ENCODE measurements at places on chromosomes 7 and 10.

- DNase-seq, result no peak
Measured at GRCh38 chr7:128415217-128415785, 5.5 kb upstream of the IMPDH1 start.

- DNase-seq, result no peak
Measured at GRCh38 chr7:64874562-64875250, 28.4 kb upstream of the ZNF273 start.

- no peak for DNase-seq
Measured at GRCh38 chr7:44286182-44286617, 39.2 kb downstream of the CAMK2B start.

DNA sequence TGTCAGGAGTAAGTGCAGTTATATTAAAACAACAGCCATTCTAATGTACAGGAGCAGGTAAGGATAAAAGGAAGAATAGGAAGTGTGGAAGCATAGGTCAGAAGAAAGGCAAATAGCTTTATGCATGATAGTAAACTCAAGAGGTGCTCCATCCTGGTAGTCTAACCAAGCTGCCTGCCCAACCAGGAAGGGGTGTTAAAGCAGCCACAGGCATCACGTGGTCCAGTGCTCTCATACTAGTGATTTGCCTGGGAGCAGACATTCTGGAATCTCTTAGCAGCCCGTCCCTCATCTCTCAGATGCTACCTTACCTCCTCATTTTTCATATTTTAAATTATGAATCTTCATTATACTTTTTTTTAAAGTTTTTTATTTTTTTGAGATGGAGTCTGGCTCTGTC lies 18.5 kb downstream of the ABRAXAS2 start:
- DNase-seq, result no peak

GRCh38 chr10:3470191-3470590 lies 297.6 kb upstream of the PITRM1 start:
- no peak for DNase-seq

GRCh38 chr7:38831259-38831996 lies 77.6 kb downstream of the VPS41 start:
- no peak for DNase-seq

- no peak for DNase-seq
Measured at GRCh38 chr10:133310399-133310755, 1.7 kb downstream of the ZNF511 start.

DNA sequence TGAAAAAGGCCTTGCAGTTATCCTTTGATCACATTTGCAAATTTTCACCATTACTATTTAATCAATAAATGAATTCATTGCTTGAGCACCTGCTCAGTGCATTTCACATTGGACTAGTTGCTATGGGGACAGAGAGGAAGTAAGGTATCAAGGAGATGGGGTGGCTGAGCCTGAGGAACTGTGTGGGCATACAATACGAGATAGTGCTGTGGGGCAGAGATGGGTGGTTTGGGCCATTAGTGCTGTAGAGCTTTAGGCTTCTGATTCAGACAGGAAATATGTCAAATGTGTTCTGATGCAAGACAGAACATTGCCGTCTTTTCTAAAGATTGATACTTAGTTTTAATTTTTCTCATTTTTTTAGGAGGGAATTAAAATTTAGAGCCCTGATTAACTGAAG lies 13.2 kb downstream of the ITGB8 start:
- no peak for DNase-seq

- no peak for DNase-seq
Measured at GRCh38 chr10:21604651-21605050, 70.6 kb downstream of the MLLT10 start.

DNA sequence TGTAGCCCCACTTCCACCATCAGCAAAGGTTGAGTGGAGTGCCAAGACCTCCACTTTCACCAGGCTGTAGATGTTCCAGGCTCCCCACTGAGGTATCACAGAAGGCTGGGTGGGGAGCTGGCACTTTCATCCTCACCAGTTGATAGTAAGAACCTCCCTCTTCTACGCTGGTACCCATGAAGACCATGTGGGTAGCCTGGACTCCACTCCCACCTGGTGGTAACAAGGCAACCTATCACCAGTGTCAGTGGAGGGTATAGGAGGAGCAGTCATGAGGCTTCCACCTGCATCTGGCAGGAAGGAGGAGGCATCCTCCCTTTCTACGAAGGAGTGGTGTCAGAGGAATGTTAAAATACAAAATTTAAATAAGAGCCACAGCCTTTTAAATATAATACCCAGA lies 4.4 kb downstream of the SMIM30 start:
- DNase-seq, result no peak

- DNase-seq, result no peak
Measured at GRCh38 chr10:13899941-13900340, 313.2 kb downstream of the PRPF18 start.

DNA sequence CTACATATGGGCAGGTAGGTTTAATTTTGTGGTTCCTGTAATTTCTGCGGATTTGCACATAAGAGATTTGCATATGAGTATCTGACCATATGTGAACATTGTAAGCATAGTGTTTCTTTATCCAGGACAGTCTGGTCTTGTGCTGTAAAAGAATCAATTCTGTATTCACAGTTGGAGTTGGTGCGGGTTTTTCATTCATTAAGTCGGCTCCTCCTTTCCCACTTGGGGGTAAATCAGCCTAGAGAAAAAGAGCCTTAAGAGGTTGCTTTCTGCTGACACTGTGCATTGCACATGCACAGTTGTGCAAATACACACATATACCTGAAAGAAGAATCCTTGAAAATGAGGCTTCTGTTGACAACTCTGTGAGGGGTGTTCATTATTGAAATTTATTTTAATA lies 6.1 kb upstream of the CYP26C1 start:
- DNase-seq, result no peak

DNA sequence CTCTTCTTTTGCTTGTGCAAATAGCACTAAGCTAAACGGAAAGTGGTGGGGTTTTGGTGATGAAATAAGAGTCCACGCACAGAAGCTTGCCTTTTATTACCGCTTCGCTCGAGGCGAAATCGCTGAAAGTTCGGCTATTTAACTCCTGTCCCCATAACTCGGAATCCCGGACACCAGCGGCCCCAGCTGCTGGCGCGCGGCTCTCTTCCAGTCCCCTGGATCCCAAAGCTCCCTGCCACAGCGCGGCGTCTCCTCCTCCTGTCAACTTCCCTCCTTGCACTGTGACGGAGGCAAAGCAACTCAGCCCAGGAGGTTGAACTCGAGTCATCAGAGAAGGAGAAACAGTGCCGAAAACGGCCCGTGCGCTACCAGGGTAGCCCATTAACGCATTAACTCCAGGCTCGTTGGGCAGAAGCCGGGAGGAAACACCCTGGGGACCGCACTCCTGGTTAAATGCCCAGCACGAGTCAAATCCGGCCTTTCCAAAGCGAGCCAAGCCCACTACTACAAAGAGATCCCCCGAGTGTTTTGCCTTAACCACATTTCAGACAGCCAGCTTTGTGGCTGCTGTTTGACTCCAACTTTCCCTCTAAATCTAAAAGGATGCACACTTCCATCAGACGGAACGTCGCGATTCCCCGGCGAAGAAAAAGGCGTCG lies 1.3 kb downstream of the SEMA3D start:
- DNase-seq, result peak; percentile 14

GRCh38 chr10:93346108-93346507 lies 136.0 kb downstream of the MYOF start:
- DNase-seq, result no peak

GRCh38 chr10:84668186-84668763 lies 339.9 kb downstream of the CCSER2 start:
- DNase-seq, result no peak

DNA sequence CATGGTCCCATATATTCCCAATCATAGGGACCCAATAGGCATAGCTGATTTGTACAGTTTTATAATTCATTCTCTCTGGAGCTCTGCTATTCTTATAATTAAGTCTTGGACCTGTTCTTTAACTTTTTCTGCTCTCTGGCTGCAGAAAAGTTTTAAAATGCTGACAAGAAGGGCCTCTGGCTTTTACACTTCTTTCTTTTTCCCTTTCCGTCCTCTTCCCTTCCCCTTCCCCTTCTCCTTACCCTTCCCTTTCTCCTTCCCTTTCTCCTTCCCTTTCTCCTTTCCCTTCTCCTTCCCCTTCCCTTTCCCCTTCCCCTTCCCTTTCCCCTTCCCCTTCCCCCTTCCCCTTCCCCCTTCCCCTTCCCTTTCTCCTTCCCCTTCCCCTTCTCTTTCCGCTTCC lies 101.3 kb upstream of the TPK1 start:
- no peak for DNase-seq

DNA sequence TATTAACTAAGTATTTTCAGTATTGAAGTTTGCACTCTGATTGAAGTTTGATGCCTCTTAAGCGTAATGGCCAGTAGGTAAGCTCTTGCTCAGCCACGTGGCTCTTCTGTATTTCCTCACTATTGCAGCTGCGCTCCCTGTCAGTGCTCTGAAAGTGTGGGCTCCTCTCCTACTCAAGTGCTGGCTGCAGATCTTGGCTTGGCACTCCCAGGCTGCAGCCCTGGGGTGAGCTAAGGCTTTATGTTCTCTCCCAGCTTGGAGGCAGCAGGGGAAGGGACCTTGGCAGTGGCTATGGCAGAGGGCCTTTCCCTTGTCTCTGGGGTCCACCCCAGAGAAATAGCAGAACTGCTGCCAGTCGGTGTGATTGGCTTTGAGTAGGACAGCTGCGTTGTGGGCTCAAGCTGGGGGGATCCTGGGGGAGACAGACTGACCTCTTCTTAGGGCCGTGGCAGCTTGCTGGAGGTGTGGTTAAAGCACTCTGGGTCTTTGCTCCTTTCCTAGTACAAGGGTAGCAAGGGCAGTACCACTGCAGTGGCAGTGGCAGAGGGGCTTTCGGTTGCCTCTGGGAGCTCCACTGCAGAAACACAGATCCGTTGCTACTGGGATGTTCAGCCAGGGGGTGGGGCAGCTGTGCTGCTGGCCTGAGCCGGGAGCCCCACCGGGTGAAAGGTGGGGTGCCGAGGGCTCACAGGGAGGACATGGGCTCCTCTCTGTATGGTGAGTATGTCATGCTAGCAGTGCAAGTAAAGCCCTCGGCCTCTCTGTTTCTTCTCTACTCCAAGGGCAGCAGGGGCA lies 100.5 kb downstream of the GLCCI1 start:
- no peak for DNase-seq

- no peak for DNase-seq
Measured at GRCh38 chr7:111806232-111806631, 243.9 kb upstream of the IMMP2L start.

- DNase-seq, result no peak
Measured at GRCh38 chr7:148754912-148755311, 56.2 kb downstream of the CUL1 start.

DNA sequence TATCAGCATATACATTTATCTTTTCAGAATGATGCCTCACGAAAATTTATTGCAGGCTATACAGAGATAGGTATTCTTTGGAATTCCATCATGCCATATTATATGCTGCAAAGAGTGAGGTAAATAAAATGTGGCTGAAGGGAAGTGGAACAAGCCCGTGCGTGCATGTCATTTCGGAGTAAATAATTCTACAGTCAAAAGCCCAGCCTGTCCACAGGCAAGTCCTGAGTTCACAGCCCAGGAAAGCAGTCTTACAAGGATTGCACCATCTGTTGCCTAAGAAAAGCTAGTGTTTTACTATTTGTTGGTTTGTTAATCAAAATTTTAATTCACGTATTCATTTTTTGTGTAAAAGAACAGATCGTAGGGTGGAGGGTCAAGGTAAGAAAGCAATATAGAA lies 292.4 kb upstream of the AKR1E2 start:
- no peak for DNase-seq

DNA sequence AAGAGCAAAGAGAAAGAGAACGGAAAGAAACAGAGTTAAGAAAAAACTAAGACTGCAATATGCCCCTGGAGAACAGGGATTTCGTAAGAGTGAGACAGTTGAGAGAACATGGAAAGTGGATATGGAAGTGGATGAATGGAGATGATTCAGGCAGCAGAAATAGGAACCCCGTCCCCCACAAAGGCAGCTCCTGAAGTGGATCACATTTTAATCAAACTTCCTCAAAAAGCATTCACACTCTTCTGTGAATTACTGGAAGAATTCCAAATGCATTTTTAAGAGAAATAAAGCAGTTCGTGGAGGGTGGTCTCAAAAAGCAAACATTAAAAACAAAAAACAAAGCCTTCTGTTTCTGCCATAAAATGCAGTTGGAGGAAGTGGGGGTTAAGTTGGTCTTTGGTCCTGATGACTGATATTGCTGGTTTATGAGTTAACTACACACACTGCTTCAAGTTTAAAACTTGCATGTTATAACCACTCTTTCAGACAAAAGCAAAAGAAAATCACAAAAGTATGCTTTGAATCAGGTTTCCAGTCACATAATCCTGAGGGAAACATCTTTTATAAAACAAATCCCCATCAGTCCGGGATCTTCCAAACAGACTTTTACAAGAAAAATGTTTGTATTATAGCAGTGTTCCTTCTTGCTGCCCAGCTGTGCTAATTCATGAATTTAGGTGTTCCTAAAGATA lies 214.3 kb downstream of the FANK1 start:
- no peak for DNase-seq

DNA sequence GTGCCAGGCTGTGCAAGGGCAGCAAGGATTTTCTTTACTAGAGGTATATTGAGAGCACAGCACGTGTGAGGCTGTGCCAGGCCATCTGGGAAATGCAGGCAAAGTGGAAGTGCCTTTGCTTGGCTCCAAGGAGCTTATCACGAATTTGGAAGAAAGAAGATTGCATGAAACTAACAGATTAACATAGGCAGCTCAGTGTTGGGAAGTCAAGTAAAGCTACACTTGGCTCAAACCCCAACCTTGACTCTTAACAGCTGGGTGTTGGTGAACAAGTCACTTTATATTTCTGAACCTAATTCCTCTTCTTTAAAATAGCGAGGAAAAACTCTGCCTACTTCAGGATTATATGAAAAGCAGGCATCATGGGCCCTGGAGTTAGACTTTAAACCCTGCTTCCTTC lies 105.2 kb downstream of the PLCE1 start:
- no peak for DNase-seq

GRCh38 chr10:70964245-70964644 lies 75.9 kb upstream of the PCBD1 start:
- no peak for DNase-seq

DNA sequence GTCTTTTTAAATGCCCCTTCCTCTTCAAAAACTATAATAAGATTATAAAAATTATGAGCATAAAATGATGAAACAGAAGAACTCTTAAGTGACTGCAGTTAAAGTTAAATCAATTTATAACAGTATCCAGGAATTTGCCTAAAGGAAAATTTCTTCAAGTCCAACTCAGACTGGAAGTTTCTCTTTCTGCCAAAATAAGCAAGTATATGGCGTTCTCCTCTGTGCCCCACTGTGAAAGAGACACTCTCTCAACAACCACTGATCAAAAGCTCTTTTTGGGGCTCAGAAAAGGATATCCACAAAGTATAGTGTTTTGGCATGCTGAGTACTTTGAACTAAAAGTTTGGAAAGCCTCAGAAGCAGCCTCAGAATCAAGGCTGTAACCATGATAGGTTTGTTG lies 139.9 kb downstream of the SKIDA1 start:
- DNase-seq, result no peak

All from NCI-H1092 (cell line).